AG04449 (cell line): ENCODE measurements at places on chromosomes 2 and 18.

DNA sequence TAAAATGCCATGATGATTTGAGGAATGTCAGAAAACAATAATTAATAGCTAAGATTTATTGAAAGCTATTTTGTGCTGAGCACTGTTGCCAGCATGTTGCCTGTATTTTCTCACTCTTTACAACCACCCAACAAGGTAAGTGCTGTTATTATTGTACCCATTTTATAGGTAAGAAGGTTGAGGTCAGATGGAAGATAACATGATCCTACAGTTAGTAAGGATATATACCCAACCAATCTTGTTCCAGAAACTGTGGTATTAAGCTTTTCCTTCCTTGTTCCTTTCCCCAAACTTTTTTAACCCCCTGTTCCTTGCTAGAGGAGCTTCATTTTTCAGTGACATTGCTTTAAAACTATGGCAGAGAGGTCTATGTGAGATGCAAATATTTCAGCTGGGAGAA lies 738.0 kb upstream of the ZEB2 start:
- no peak for DNase-seq

DNA sequence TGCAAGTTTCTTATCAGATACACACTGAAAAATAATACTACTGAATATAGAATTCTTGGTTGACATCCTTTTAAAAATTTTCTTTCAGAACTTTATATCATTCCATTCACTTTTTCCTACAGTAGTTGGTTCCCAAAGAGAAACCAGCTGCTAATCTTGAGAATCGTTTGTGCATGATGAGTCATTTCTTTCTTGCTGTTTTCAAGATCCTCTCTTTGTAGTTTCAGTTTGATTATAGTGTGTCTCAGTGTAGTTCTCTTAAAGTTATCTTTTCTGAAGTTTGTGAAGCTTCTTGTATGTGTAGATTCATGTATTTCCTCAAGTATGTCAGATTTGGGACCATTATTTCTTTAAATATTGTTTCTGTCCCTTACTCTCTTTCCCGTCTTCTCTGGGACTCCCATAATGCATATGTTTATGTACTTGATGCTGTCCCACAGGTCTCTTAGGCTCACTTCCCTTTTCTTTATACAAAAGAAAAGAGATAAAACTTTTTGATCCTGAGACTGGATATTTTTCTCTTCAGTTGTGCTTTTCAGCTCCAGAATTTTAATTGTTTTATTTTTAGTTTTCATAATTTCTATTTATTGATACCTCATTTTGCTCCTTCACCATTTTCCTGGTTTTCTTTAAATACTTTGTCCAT lies 801.0 kb downstream of the TDRD15 start:
- DNase-seq = no peak

- no peak for DNase-seq
Observed at GRCh38 chr2:62511636-62512035, 5.6 kb upstream of the TMEM17 start.

GRCh38 chr2:184637781-184638180 lies 39.5 kb downstream of the ZNF804A start:
- DNase-seq = no peak

DNA sequence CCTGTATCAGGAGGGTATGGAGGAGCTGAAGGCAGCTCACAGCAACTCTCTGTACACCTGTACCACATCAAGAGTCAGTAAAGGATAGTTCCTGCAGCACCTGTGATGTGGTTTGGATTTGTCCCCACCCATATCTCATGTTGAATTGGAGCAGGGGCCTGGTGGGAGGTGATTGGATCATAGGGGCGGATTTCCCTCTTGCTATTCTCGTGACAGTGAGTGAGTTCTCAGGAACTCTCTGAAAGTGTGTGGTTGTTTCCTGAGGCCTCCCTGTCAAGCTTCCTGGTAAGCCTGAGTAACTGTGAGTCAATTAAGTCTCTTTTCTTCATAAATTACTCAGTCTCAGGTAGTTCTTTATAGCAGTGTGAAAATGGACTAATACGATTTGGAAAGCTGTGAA lies 28.9 kb downstream of the OSBPL1A start:
- DNase-seq = no peak

- DNase-seq = no peak
Observed at GRCh38 chr2:74005786-74006185, 21.1 kb downstream of the TET3 start.

DNA sequence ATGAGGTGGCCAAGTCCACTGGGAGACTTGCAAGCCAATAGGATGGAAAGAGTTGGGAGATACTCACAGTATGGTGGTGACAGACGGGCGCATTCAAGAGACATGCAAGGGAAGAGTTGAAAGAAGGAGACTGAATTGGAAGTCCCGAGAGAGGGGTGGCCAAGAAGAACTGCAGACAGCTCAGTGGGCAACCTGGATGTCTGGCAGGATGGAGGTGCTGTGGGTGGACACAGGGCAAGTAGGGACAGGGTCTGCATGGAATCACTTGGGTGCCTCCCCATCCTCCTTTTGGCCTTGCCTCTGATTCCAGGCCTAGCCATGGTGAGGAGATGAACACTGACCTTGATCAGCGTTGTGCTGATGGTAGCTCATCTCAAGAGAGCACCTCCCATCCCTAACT lies 235.7 kb upstream of the COPS8 start:
- no peak for DNase-seq

- DNase-seq = no peak
Observed at GRCh38 chr2:134206031-134206430, 47.8 kb upstream of the MGAT5 start.

DNA sequence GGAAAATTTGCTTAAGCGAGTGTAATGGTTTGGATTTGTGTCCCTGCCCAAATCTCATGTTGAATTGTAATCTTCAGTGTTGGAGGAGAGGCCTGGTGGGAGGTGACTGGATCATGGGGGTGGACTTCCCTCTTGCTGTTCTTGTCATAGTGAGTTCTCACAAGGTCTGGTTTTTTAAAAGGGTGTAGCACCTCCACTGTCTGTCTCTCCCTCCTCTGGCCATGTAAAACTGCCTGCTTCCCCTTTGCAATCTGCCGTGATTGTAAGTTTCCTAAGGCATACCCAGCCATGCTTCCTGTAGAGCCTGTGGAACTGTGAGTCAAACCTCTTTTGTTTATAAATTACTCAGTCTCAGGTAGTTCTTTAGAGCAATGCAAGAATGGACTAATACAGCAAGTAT lies 6.6 kb downstream of the YIPF4 start:
- no peak for DNase-seq

GRCh38 chr2:20223407-20224163 lies 1.3 kb downstream of the SDC1 start:
- DNase-seq = no peak

- no peak for DNase-seq
Observed at GRCh38 chr2:223621901-223622300, 19.7 kb upstream of the SCG2 start.

GRCh38 chr2:26712486-26713465 lies 20.3 kb downstream of the KCNK3 start:
- DNase-seq = no peak

DNA sequence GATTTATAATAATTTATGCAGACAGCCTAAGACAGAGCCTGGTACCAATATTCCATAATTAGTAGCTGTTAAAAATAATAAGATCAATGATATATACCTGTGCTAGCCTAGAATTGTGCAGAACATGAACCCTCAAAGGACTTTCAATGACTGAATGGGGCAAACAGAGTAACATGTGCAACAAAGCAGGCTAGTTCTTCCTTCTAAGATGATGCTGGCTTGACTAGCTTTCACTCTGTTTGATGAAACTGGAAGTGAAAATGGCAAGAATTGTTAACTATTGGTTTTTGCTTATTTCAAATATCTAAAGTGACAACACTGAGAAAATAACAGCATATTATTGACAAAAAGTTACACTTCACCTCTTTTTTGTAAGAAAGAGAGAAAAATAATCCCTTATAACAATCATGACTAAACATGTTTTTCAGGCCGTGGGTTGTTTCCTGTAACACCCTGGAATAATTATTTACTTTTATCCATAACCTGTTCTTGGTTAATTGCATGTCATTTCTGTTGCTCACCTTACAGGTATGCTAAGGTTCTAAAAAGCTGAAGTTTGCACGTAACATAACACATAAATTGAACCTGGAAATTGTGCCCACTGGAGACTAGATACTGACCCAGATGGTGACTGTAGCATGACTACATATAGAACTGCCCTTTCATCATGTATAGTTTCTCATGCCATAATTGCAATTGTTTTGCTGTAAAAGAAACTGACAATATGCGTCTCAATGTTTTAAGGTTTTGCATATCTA lies 108.7 kb downstream of the C18orf54 start:
- DNase-seq = no peak

GRCh38 chr2:234500394-234501006 lies 3.6 kb upstream of the ARL4C start:
- DNase-seq = no peak

DNA sequence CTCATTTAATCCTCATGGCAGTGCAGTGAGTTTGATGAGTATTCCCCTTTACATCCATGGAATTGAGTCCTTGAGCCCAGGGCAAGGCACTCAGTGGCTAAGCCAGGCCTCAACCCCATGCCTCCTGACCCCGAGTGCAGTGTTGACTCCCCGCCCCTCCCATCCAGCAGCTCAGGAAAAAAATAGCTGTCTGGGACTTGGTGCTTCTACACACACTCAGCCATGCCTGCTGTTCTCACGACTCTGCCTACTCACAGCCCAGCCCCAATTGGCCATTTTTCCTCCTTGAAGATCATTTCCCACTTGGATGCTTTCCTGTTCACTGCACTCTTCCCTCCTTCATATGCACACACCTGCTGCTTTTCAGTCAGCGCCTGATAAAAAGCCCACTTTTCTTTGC lies 8.8 kb downstream of the FOSL2 start:
- no peak for DNase-seq

DNA sequence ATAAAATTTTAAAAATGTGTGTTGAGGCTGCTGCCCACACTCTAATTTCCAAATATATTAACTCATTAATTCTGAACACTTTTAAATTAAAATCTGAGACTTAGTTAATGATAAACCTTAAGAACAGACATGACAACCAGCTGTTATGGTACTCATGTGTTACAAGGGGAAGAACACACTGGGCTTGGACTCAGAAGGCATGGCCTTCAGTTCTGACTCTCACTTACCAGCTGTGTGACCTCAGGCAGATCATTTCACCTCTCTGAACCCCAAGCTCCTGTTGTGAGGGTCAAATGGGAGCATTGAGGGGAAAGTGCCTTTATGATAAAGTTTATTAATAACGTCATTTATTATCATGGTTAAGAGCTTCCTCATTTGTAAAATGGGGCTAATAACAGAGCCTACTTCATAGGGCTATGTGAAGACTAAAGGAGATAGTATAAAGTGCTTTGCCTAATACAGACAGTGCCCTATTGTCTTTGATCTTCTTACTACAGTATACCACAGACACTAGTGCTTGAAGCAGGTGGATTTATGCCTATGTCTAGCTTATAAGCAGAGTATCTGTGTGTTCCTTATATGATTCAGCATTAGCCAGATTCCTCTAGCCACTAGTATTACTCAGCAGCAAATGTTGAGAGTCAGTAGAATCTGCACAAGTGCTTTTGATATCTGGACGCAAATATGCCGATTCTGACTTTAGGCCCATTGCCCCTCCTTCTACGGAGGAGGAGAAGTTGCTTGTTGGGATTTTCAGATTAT lies 99.6 kb downstream of the SGPP2 start:
- no peak for DNase-seq

DNA sequence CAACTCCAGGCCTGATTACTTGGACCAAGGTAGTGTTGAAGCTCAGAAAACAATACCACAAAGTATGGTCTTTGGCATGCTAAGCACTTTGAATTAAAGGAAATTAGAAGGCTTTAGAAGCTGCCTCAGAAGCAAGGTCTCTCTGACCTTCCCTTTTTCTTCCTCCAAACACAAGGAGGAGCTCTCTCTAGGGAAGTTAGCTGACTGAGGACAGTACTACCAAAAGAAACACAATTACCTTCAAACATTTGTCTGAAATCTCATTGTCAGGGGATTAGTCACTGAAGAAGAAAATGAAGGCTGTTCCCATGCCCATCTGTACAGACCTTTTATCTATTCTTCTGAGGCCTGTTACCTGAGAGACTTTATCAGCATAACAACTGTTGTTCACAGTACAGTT lies 279.3 kb downstream of the CDH20 start:
- no peak for DNase-seq

DNA sequence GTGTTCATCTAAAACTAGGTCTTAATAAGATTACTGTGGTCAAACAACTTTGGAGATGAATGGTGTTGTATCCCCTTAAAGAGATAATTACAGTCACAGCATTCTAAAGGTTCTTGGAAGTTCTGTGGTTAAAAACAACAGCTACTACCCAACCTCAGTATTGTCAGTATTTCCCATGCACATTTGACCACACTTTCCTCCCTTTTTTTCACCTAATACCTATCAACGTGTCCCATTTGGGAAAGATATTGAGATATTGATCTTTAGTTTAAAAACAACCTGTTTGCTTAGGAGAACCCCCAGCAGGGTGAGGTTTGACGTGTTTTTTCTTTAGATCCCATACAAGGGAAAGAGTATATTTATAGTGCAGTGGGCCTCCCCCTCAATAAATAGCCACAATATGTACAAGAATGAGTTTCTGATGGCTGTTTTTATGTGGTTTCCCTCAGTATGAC lies 65.6 kb downstream of the WDR7 start:
- no peak for DNase-seq

GRCh38 chr2:71473346-71474031 lies 20.1 kb downstream of the DYSF start:
- DNase-seq = no peak

DNA sequence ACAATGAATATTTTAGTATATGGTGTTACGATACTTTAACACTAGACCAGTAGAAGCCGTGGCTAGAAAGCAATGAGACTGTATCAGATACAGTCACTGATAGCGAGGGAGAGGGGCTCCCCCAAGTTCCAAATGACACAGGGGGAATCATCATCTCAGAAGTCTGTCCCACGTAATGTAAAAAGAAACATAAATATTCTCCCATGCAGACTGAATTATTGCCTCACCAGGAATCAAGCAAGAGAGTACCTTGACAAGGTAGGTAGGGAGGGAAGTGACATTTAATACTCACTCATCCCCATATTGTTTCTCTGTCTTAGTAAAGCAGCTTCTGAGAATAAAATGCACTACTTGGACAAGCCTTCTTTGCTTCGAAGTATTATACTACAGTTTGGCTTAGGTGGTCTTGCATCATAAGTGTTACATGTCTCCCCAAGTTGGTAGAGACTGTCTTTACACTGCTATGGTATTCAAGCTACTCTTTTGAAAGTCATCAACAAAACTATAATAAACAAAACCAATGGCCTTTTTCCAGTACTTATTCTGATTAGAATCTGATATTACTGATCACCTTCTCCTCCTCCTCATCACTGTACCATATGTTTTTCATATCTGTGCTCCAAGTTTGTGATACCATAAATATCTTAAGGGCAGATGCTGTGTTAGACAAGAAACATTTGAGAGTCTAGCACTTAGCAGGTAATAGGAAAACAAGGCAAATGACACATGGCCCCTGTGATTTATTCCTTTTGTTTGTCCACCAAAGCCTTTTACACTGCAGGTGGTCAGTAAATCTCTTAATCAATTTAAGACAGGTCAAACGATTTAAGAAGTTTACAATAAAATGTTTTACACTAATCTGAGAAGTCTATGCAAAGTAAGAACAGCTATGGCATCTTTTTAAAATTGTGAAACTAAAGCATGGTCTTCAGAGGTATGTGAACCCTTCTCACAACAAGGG lies 2.7 kb downstream of the LAPTM4A start:
- DNase-seq = no peak
